AG04449 (cell line): ENCODE measurements at places on chromosomes 11 and 22.

- no peak for DNase-seq
Measured at GRCh38 chr22:30903876-30904460, 64.6 kb downstream of the MORC2 start.

DNA sequence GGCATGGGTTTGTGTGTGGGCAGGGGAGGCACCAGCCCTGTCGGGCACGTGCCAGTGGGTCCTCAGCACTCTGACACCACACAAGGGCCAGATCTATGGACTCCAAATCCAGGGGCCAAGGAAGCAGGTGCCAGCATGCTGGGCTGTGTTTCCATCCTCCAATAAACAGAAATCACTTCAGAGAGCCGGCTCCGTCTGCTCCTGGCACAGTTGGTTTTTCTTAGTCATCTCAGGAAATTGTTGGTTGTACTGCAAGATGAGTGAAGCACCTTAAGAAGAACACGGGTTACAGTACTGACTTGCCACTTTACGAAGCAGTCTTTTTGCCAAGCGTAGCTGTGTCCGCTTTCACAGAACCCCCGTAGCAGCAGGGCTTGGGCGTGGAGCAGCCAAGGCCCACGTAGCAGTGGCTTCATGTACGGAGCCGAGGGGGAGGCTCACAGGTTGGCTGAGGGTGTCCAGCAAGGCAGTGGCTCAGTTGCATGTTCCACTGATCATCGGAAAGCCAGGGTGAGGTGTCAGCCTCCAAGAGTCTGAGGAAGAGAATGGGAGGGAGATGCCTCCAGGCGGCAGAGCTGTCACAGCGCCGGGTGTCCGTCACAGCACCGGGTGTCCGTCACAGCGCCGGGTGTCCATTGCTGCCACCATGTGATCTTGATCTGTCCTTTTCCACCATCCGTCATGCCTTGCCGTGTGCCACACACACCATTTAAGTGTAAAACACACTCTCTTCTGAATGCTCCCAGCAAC, 314.9 kb downstream of the CTTN start:
- no peak for DNase-seq

- no peak for DNase-seq
Measured at GRCh38 chr11:118147502-118147901, 5.1 kb downstream of the SCN4B start.

- no peak for DNase-seq
Measured at GRCh38 chr22:25482091-25482760, 82.2 kb upstream of the GRK3 start.

DNA sequence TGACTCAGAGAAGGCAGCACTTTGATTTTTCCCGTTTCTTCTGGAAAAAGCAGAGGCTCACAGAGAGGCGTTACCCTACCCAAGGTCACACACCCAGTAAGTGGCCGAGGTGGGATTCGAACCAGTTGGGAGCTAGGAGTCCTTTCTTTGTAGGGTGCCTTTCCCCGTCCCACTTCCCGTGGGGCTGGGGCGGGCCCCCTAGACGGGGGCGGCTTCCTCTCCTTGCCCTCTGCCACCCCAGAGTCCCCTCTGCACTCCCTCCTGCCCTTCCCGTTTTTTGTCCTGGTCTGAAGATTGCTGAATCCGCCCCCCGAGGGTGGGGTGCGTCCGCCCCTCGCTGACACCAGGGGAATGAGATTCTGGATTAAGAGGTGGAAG, 747 bp downstream of the TPCN2 start:
- DNase-seq = no peak

DNA sequence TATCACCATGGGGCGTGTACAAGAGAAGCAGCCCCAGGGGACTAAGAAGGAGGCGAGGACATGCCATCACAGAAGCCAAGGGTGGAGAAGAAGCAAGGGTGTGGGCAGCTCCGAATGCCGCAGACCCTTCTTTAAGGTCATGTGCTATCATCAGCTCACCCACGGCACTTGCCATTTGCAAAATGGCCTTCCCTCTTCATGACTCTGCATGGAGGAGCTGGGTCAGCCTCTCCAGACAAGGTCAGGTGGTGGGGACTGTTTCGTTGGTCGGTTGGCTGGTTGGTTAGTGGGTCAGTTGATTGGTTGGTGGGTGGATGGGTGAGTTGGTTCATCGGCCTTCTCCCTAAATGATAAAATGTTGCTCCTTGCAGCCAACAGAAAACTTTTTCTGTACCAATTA, 622.5 kb downstream of the TBC1D22A start:
- DNase-seq = no peak

DNA sequence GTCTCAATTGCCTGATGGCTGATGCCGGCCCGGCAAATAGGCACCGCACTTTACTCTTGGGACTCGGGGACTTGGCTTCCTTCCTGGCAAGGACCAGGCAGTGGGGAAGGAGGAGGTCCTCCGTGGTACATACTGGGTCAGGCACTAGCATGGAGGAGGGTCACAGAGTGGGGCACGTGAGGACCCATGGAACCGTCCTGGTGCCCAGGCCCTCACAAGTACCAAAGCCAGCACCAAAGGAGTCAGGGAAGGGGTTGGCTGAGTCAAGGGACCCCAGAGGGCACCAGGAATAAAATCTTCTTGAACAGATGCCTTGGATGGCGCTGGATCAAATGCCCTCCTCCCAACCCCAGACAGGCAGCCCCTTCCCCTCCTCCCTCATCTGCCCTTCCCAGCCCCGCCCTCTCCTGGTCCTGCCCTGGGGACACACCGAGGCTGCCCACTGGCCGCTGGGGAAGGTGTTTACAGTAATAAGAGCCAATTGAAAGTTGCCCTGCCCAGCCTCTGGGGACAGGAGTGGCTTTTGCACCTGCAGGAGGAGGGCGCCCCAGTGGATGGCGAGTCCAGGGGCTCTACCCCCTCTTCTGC, 5.6 kb upstream of the CARNS1 start:
- DNase-seq = no peak

GRCh38 chr11:118012083-118012669, 26.0 kb downstream of the IL10RA start:
- no peak for DNase-seq

DNA sequence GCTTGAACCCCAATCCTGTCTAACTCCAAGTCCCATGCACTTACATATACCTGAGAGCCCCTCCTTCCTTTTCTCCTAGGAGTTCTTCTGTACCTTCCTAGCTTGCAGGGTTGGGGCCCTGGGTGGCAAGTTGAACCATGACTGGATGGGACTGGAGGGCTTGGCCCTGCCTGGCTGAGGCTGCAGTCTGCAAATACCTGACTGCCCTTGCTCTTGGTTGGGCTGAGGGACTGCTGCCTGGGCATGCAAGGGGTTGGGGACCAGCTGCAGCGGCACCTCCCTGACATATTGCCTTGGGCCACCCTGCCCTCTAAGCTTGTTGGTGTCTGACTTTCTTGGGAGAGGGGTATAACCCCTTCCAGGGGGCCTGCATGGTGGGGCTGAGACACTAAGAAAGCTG, 9.8 kb upstream of the SLC39A13 start:
- no peak for DNase-seq

DNA sequence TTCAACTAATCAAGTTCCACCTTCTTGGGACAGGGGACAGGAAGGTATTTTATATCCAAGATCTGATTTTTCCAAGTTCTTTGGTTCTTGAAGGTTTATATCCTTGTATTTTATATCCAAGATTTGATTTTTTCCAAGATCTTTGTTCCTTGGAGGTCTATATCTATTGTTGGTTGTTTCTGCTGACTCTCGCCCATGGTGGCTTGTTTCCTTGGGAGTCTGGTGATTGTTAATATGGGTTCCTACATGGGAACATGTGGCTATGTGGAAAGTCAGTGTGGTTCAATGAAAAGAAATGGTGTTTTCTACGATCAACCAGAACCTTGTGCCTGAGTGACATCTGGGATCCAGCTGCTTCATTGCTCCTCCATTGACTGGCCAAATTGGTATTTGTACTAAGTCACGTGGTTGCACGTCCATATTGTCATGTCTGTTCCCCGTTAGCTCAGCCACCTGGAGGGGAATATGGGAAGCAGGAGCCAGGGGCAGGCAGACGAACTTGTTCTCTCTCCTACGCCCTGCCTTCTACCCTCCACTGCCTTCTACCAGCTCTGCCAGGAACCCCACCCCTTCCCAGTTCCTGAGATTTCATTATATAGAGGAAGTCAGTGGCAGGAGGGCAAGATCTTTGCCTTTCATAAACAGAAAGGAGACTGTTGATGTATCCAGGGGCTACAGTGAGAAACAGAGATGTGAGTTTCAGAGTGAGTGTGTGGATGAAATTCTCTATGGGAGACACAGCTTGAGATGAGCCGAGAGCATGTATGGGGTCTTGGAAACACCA, 11.1 kb upstream of the CSF2RB start:
- DNase-seq = no peak

DNA sequence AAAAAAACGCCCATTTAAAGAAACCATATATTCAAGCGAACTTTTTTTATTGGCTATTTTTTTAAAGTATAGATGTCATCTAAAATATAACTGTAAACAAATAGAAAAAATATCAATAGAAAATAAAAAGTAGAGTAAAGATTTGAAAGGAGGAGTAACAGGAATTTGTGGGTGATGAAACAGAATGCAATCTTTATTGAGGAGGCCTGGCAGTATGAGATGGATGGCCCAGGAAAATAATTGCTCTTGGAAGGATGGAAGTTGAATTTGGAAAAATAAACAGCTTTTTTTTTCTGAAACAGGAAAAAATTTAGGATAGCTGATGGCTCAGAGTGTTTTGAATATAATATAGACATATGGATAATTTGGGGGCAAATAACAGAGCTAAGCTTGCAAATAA, 219.0 kb downstream of the CASP12 start:
- no peak for DNase-seq

- DNase-seq = no peak
Measured at GRCh38 chr11:92480499-92480898, 255.9 kb downstream of the FAT3 start.

- DNase-seq = no peak
Measured at GRCh38 chr11:954392-955153, 28.9 kb downstream of the AP2A2 start.

DNA sequence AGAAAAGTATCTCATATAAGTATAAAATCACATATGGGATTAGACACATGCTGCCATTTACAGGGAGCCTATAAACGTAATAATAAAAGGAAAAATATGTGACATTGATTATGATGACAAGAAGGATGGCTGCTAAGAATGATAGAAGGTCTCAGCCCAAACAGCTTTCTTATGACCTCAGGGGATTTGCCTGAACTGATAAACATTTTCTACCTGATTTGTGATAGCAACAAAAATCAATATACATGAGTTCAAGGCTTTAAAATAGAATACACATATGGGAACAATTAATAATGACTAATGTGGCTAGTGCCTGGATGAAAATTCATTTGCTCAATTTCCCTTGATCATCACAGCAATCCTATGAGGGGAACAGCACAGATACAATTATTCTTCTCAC, 636.8 kb upstream of the CCDC90B start:
- DNase-seq = no peak

- no peak for DNase-seq
Measured at GRCh38 chr11:134460062-134460561, 48.1 kb upstream of the B3GAT1 start.

- no peak for DNase-seq
Measured at GRCh38 chr11:95076981-95077380, 10.3 kb downstream of the SRSF8 start.

DNA sequence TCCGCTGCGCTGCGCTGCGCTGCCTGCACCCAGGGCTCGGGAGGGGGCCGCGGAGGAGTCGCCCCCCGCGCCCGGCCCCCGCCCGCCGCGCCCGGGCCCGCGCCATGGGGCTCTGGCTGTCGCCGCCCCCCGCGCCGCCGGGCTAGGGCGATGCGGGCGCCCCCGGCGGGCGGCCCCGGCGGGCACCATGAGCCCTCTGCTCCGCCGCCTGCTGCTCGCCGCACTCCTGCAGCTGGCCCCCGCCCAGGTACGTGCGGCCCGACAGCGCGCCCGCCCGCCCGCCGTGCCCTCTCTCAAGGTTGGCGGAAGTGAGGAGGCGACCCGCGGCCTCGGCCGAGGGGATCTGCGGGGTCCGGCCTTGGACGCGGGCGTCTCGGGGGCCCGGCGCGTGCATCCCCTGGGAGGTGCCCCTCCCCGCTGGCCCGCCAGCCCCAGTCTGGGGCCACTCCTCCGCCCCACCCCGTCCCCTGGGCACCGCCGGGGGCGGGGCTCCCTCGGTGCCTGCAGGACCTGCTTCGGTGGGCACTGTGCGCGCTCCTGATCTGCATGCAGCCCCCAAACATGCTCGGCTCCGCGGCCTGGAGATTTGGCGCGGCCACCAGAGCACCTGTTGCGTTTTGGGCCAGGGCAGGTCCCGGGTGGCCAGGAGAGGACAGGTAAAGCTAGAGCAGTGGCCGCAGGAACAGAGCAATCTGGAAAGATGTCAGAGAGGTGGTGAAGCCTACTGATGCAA, 429 bp downstream of the VEGFB start:
- DNase-seq = no peak

DNA sequence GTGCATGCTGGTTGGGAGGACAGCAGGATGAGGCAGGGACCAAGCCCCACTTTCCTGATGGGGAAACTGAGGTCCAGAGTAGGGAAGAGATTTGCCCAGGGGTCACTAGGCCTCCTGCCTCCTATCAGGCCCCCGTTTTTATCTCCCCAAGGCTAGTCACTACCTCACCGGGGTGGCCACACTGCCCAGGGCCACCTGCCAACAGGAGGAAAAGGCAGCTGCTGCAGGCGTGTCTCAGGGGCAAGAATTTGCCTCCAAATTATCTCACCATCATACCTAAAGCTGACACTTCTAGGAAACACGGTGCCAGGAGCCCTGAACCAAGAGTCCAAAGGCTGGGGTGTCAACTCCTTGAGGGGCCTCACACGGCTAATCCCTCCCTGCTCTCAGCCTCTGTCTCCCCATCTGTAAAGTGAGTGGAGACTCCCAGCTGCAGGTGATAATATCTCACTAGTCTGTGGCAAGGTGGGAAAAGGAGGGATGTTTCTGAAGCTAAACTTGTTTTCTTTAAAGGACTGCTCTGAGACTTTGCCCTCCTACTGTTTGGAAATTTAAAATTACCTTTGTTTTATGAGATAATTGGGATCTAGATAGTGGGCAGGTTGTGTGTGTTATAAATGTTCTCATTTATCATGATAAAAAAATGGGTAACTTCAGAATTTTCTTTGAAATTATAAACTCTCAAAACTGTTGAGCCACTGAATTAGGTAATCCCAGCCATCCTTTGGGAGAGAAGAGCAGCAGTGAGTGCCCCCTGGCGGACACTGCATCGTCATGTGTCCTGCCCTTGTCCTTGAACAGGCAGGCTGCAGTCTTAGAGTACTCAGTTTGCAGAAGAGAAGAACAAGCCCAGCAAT, 60.0 kb downstream of the MYO7A start:
- peak; percentile 21 for DNase-seq

DNA sequence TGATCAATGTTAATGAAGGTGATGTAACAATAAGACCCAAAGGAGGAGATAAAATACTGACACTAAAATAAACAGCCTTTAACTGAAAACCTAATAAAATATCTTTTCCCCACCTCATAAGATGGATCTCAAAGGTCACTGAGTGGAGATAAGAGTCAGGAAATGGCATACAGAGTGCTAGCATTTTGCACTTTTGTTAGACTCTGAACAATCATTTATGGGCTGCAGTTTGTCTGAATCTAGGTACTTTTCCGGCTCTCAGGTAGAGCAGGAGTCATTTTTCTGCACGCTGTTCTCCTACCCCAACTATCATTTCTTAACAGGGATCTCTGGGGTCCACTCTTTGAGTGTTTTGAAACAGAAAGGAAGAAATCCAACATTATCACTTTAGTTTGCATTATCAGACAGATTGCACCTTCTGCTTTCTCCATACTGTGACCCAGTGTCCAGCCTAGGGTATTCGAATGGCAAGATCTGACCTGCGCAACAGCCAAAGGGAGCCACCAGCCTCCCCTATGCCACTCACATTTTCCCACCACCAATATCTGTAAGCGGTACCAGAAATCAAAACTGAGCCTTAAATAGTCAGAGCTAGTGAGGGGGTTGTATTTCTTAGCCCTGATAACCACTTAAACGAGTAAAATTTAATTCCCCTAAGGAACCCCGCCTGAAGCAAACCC, 863 bp downstream of the SIAE start:
- DNase-seq = no peak
